Neural crest cell (in vitro differentiated cells): ENCODE measurements at places on chromosomes 2 and 18. TPM values are rescaled to one million over a fixed set of nuclear protein-coding genes. Genes with fewer than 3 reads are reported as not detected.

DNA sequence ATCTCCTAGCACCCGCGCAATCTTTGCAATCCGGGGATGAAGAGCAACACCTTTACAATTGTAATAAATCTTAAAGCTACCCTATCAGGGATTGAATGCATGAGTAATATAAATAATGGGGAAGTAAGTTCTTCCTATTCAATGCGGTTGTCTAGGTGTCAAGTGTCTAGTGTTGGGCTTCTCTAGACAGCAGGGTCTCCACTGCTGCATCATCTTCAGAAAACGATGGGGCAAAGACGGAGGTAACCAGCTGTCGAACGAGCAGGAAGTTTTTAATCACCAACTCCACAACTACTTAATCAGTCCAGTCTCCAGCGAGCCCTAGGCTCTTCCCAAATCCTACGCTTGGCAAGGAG, 573 bp downstream of the STAM2 start:
- H3K4me1 ChIP-seq: peaks cover 23% of the 10 kb centered on the region
- peaks cover 2% of the 10 kb centered on the region for H3K36me3 ChIP-seq
- DNase-seq: no peak
- peak overlapping the region; percentile 100 for H3K27ac ChIP-seq
- H3K27me3 ChIP-seq: peaks cover 3% of the 10 kb centered on the region
- H3K4me3 ChIP-seq: peak overlapping the region; percentile 99

DNA sequence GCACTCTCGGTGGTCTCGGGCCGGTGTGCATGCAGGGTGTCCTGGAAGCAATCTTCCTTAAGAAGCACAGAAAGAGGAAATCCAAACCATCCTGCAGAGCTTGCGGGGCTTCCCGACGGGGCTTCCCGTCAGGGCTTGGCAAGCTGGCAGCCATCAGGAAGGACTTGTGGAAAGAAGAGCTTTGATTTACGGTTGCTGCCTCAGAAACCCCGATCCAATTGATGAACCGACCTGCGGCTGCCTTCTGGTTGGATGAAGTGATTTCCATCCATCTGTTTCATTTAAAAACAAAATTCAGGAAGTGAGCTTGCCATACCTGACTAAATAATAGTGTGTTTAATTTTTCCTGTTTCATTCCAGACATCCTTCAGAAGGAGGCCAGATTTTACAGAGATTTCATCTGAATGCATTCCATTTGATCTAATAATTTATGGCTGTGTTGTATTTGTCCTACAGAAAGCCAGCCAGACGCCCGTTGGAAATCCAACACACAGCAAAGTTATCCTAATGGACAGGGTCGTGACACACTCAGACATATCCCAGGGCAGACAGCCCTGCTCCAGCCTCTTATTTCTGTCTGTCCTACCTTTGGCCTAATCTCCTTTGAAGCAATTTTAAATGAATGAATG, 141.3 kb downstream of the SEPTIN10 start:
- no peak for DNase-seq
- no peak overlapping the region for H3K27ac ChIP-seq
- H3K27me3 ChIP-seq: no peaks in the 10 kb centered on the region
- no peak overlapping the region for H3K4me3 ChIP-seq
- peaks cover 31% of the 10 kb centered on the region for H3K4me1 ChIP-seq

DNA sequence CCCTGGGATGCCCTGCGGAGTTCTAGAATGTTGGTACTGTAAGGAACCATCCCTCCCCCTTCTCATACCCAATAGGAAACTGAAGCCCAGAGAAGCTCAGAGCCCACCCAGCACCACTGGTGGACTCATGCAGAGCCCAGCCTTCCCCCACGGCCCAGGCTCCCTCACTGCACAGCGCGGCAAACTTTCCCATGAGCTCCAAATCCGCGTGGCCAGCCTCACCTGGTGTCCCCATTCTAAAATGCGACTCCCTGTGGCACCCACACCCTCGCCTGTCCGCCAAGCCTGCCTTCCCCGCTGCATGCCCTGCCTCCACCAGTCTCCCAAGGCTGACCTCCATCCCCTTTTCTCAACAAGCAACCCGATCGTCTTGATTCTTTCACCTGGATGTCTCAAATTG, 51.1 kb downstream of the PTGR3 start:
- no peak overlapping the region for H3K27ac ChIP-seq
- no peaks in the 10 kb centered on the region for H3K36me3 ChIP-seq
- no peak for DNase-seq
- H3K4me3 ChIP-seq: no peak overlapping the region
- peaks cover 4% of the 10 kb centered on the region for H3K27me3 ChIP-seq

GRCh38 chr2:28296243-28296642, 96.4 kb upstream of the FOSL2 start:
- no peak for DNase-seq
- no peaks in the 10 kb centered on the region for H3K27me3 ChIP-seq
- peaks cover 8% of the 10 kb centered on the region for H3K4me1 ChIP-seq
- no peaks in the 10 kb centered on the region for H3K36me3 ChIP-seq
- no peak overlapping the region for H3K4me3 ChIP-seq

PLEKHA3 gene
- total RNA-seq: 22.0 and 23.2 TPM in 2 replicates

GRCh38 chr18:47250391-47251046, 941 bp downstream of the SKOR2 start:
- peaks cover 11% of the 10 kb centered on the region for H3K36me3 ChIP-seq
- no peak overlapping the region for H3K27ac ChIP-seq
- no peak for DNase-seq

GRCh38 chr18:75677696-75678455, 250.4 kb upstream of the SMIM21 start:
- H3K4me3 ChIP-seq: no peak overlapping the region
- H3K4me1 ChIP-seq: no peaks in the 10 kb centered on the region
- no peaks in the 10 kb centered on the region for H3K27me3 ChIP-seq
- H3K36me3 ChIP-seq: no peaks in the 10 kb centered on the region
- no peak overlapping the region for H3K27ac ChIP-seq
- no peak for DNase-seq

KIF3C gene
- 50.9 and 56.2 TPM in 2 replicates for total RNA-seq
